COLO829 (cell line): ENCODE measurements at places on chromosomes 7 and 10.
A peak's percentile ranks its signal among the peaks of the same experiment; 100 is the strongest.

GRCh38 chr7:240887-241421, 48.6 kb downstream of the FAM20C start:
- no peak for DNase-seq

DNA sequence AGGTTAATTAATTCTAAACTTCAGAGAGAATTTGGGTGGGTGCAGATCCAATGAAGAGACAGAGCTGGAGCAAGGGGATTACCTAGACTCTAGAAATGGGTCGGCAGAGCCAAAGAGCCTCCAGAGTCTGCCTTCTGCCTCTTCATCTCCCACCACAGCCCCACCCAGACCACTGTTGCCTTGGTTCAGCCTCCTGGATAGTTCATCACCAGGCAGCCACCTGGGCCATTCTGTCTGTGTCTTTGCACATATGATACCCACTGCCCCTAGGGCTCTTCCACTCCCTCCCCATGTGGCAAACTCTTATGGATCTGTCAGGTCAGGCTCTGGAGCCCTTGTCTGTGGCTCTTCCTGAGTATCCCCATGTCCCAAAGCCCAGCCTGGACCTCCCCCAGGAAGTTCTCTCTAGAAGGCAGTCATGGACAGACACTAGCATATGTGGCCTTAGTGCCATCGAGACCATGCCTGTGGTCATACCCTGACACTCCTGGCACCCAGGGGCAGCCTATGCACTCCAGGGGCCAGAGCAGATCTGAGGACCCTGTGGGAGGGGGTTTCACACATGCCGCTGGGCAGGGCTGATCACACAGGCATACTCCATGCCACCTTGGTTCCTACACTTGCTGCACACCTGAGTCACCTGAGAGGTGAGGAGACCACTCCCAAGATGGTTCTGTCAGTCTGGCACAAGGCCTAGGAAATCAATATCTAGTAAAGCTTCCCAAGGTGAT, 41.6 kb downstream of the FRMPD2 start:
- DNase-seq: no peak

GRCh38 chr7:42930889-42931288, 1.1 kb downstream of the PSMA2 start:
- DNase-seq: no peak

DNA sequence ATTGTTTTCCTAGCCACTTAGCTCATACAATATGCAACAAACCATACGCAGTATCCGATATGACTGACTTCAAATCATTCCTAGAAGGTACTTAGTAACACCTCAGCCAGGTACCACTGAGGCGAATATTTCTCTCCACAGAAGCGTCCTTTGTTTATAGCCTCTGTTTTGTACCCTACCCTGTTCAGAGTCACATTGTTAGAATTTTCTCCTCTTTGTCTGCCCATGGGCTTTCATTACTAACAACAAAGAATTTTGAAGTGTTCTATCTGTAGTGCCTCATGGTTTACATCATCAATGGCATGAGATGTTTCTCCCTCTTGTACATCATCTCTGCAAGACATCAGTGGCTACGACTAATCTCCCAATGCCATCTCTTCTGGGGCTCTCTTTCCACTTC, 212.4 kb upstream of the GLI3 start:
- no peak for DNase-seq

DNA sequence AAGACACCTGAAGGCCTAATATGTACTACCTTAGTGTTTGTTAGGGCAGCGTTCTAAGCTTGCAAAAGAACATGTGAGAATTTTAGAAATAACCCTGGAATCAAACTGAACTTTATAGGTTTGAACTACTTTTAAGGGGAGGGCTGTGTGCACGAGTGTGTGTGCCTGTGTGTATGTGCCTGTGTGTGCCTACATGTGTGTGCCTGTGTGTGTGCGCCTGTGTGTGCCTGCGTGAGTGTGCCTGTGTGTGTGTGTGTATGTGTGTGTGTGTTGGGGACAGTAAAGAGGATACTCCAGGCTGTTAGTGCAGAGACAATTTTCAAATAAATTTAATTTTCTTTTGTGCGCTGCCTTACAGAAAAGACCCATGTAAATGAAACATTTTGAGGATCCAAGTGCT, 68.1 kb upstream of the WDR11 start:
- no peak for DNase-seq

GRCh38 chr7:156026603-156027002, 214.3 kb upstream of the SHH start:
- no peak for DNase-seq

DNA sequence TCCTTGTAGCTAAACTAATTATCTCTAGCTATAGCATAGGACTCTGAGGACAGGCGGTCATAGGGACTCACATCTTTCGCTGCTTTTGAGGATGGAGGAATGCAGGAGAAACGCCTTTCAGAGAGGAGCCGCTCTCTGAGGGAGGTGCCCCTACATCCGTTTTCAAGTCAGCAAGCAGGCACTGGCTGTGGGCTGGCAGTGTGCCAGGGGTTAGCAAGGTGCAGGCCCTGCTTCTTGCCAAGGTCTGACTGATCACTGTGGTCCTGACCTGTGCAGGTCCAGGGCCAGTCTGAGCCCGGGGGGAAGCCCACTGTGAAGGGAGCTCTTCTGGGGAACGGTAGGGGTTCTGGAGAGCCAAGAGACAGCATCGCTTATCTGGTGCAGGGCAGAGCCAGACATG, 89.4 kb downstream of the SH3PXD2A start:
- no peak for DNase-seq

DNA sequence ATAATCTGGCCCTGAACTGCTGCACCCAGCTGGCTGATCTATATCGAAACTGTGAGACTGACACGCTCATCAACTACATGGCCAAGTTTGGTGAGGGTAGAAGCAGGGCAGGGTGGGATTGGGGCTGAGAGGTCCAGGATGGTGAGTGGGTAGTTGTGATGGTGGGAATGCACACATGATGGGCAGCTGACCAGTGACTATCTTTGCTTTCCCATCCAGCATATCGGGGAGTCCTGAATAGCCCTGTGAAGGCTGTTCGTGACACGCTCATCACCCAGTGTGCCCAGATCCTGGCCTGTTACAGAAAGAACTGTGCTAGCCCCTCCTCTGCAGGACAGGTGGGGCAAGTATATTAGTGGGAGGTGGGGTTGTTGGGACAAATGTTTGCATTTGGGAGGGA, 12.5 kb upstream of the CHCHD1 start:
- no peak for DNase-seq

DNA sequence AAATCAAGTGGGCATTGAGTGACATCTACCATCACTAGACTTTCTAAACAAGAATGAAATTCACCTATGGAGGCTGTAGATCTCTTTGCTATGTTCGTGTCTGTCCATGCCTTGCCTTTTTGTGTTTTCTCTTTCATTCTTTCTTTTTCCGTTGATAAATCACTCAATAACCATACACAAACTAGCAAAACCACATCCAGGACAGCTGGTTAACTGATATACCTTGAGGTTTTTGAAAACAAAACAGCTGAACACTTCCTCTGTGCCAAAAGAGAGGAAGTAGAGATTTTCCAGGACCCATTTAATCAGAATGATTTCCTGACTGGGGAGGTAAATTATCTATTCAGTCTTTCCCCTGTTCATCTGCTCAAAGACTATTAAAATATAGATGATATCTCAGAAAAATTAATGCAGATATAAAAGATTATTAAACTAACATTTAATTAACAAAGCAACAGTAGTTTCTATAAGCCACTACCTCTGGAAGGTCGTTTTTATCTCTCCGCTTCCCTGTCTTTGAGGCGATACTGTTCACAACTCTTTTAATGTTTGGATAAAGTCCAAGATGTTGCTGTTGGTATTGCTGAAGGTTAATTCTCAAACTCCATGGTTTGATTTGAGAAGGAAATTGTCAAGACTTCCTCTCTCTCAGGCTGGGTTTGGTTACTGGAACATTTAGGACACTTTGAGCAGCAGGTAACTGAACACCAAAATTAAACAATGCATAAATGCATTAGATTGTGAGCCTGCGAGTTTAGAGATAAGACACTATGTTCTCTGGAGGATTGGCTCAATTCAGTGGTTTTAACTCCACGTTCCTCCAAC, 24.4 kb upstream of the C10orf67 start:
- DNase-seq: no peak

- DNase-seq: no peak
Observed at GRCh38 chr10:78556705-78557432, 511.9 kb upstream of the ZMIZ1 start.

DNA sequence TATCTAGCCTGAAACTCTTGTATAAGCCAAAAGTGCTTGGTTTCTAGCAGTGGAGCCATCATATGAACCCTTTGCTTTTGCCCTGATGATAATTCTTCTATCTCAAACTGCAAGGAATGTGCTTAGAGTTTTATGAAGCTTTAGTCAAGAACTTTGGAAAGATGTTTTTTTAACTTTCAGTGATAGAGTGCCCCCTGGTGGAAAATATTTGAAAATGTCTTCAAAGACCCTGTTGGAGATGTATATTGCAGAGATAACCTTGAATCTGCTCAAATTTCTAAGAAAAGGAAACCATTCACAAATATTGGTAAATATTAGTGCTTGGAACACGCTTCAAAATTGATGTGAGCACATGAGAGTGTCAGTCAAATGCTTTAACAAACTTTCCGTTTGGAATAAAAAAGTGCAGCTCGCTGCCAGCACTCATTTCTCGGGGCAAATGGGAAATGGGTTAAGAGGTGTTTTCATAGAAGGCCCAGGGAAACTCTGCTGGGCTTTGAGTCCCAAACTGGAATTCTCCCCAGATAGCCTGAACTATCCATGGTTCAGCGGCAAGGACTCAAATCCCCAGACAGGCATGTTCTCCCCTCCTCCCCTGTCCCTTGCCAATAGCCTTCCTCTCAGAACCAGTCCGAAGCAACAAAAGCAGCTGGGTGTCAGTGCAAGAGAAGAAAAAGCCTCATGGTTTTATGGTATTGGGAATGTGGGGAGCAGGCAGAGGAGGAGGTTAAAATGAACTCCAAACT, 129.3 kb downstream of the MYOF start:
- DNase-seq: peak; percentile 44

- DNase-seq: peak; percentile 72
Observed at GRCh38 chr7:38178695-38179344, 775 bp downstream of the STARD3NL start.

- DNase-seq: no peak
Observed at GRCh38 chr10:19531324-19531723, 284.9 kb upstream of the PLXDC2 start.

DNA sequence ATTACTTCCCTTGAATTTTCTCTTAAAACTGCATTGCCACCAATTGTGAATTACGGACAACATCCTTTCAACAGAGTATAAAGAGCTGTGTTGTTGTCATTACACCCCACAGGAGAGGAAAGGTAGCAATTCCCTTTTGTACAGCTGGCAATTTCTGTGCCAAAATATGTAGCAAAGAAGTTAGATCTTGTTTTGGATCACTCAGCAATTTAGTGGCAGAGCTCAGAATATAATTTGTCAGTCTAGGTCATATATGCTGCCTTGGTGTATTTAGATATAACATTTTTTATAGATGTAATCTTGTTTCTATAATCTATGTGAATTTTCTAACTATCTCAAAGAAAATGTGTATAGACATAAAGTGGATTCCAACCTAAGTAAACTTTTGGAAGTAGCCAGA, 38.8 kb downstream of the NRBF2 start:
- no peak for DNase-seq

DNA sequence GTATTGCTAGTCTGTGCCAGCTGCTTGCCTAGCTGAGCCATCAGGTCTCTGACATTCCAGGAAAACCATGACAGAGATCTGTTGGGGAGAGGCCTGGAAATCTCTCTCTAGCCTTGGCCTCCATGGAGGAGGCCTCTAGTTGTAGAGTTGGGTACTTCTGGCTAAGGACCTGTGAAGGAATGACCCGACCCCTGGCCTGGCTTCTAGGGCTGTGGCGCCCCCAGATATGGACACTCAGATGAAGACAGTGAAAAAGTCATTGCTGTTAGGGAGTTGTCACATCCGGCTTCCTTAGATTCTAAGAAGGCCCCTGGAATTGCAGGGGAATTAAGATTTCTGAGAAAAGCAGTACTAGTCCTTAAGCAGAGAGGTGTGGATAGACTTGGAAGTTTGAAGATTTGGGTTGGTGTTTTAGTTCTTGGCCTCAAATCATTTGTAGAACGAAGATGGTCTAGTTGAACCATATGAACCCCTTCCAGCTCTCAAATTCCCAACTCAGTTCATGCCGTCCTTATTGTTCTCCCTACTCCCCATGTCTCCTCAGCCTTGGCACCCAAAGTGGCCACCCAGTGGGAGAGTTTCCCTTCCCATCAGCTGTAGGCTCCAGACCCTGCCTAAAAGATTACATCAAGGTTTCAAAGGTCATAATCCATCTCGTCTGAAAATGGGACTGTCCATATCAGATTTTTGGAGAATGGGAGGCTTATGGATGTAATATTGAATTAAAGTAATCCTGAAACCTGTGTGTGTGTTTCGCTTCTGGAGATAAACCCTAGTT, 7.0 kb downstream of the HHEX start:
- DNase-seq: no peak

- DNase-seq: no peak
Observed at GRCh38 chr10:95820363-95820762, 64.4 kb downstream of the ENTPD1 start.

DNA sequence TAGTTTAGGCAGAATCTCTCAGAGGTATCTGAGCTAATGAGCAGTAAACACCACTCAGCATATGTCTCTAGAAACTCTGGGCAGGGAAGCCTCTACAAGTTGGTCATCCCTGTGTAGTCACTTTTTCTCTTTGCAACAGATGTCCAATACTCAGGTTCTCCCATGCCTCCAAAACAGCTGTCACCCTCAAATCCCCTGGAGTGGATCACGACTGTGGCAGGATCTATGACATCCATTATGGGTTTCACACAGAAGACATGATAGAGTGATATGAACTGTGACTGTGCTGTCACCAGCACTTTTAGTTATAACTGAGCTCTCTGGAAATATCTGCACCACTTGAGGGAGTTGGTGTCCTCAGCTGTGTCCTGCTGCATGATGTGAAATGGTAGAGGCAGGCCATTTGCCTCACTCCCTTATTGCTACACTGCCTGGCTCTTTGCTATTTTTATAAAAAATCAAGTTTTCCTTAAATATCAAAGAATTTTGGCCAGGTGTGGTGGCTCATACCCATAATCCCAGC, 24.1 kb upstream of the ZNRF2 start:
- DNase-seq: no peak

DNA sequence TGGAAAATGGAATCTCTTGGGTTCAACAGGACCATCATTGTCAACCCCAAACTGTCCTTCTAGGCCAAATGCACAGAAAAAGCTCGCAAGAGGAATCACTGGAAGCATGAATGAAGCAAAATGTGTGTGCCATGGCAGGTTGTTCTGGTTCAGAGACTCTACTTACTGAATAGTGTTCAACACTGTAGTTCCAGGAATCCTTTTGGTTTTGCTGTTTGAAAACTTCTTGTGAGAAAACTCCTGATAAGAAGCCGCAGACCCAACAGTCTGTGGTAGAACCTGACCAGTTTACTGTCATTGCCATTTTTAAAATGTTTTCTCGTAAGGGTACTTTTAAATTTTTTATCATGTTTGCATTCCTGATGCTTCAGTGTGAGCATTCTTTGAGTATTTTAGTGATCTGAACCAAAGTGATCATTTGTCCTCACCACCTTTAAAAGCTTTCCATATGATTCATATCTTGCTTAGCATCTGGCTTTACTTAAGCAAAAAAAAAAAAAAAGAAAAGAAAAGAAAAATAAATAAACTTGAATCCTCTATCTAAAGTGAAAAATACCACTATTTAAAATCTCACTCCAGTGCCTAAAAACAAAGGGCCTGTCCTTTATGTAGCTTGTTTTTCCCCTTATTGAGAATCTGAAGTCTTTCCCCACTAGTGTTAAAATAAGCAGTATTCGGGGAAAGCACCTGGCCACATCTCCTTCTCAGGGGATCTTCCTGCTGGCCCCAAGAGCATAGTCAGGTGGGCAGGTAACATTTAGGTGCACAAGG, 92.4 kb downstream of the WNT2 start:
- DNase-seq: no peak

- no peak for DNase-seq
Observed at GRCh38 chr7:24979470-24979862, 512 bp downstream of the OSBPL3 start.

- no peak for DNase-seq
Observed at GRCh38 chr10:82572744-82573143, 697.8 kb downstream of the NRG3 start.
